ENCODE measurements at places on chromosomes 1 and 21. TPM values are rescaled to one million over a fixed set of nuclear protein-coding genes. Genes with fewer than 3 reads are reported as not detected.
A peak's percentile ranks its signal among the peaks of the same experiment; 100 is the strongest.

The CDC20 gene
- 42.6 TPM for total RNA-seq

The PYGO2 gene
- total RNA-seq, result 33.8 TPM

The CYP4Z1 gene
- not detected for total RNA-seq

DNA sequence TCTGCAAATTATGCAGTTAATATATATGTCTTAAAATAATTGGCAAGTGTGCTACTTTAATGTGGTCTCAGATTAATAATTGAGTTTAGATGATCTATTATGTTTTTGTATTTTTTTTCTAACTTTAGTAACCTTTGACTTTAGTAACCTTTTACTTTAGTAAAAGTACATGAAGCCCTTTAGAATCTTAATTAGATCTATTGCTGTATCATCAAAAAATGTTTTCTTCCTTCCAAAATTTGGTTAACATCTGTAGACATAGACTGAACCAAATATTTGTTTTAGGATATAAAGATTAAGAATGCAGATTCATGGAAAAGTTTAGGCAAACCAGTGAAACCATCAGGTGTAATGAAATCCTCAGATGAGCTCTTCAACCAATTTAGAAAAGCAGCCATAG, 25.7 kb upstream of the EPHX4 start:
- H3K4me1 ChIP-seq, result no peaks in the 10 kb centered on the region
- H3K4me3 ChIP-seq, result no peak overlapping the region
- DNase-seq, result no peak
- no peaks in the 10 kb centered on the region for H3K27me3 ChIP-seq
- no peak overlapping the region for H3K27ac ChIP-seq

The REN gene
- 0.82 TPM for total RNA-seq

The DUSP12 gene
- 17.7 TPM for total RNA-seq

DNA sequence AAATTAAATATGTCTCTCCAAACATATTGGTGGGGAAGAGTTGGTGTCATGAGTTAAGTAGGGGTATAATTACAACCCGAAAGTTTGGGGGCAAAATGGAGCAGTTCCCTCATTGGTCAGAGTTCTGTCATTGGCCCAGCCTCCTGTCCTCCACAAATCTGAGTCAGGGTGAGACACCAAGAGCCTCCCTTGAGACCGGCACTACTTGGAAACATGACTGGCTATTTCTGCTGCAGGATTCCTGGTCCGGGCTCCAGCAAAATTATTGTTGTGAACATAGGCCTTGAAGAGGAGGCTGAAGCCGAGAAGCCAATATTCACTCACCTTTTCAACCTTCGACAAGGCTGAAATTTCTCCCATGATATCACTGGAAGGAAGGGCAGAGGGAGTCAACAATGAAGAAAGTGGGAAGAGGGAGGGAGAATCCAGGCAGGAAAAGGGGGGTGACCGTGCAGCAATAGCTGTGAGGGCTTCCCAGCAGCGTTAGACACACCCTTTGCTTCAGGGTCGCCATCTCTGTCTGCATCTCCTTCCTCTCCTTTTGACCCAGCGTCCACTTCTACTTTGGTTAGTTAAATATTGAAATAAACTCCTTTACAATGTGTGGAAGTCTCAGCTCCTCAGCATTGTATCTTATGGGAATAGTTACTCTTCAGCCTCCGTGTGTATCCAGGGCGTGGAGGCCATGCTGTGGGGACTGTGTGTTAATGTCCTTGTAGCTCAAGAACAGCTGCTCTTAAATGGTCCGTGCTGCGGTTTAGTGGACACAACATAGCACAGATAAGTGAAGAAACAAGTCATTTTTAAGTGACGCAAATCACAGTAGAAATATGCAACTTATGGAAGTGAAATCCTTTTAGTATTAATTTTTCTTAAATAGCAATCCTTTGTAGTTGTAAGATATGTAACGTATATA, 307.4 kb downstream of the DISC1 start:
- peak; percentile 23 for DNase-seq
- H3K27ac ChIP-seq, result no peak overlapping the region
- no peak overlapping the region for H3K4me3 ChIP-seq
- no peaks in the 10 kb centered on the region for H3K4me1 ChIP-seq
- no peaks in the 10 kb centered on the region for H3K36me3 ChIP-seq
- H3K27me3 ChIP-seq, result no peaks in the 10 kb centered on the region

The AVPR1B gene
- 0.89 TPM for total RNA-seq

DNA sequence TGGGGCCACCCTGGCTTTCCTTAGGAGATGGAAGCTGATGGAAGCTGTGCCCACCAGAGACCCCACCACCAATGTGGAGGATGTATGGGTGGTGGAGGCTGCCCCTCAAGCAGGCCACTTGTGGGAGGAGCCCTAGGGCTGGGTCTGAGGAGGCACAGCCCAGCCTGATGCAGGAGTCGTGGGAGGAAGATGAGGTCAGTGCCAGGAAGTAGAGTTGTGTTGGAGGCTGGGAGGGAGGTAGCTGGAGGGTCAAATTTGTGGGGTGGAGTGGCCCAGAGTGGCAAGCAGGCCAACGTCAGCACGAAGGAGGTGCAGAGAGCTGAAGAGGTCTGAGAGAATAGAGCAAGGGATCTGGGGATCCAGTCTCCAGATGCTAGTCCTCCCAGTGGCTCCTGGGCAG, 119.0 kb upstream of the USP24 start:
- no peak overlapping the region for H3K4me3 ChIP-seq
- no peaks in the 10 kb centered on the region for H3K36me3 ChIP-seq
- no peaks in the 10 kb centered on the region for H3K4me1 ChIP-seq
- H3K27me3 ChIP-seq, result no peaks in the 10 kb centered on the region
- DNase-seq, result no peak

GRCh38 chr21:36235058-36235582, 78.5 kb downstream of the DOP1B start:
- no peaks in the 10 kb centered on the region for H3K4me1 ChIP-seq
- H3K36me3 ChIP-seq, result peaks cover 7% of the 10 kb centered on the region
- H3K27ac ChIP-seq, result no peak overlapping the region
- peak; percentile 28 for DNase-seq
- H3K27me3 ChIP-seq, result no peaks in the 10 kb centered on the region

DNA sequence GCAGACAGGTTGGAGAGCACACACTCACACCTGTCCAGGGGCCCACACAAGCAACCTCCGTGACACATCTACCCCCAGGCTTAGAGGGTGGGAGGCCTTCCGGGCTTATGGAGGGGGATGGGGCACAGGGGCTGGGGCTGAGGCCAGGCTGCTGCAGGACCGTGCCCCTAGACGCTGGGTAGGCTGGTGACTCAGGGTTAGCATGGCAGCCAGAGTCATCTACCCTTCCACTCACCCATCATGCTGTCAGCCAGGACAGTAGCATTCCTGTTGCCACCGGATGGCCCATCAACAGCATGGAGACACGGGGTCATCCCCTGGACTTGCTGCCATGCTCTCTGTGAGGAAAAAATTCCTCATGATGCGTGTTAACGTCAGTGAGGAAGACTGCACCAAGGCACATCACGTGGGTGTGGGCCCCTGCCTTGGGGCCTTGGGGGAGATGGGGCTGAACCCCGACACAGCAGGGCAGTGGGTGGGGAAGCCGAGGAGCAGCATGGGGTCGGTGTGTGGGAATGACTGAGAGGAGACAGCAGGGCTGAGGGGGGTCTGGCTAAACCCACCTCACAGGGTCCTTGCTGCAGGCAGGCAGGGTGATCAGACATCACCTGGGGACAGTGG, 52.8 kb downstream of the WNT9A start:
- no peak for DNase-seq
- H3K4me3 ChIP-seq, result no peak overlapping the region
- H3K36me3 ChIP-seq, result no peaks in the 10 kb centered on the region
- H3K27me3 ChIP-seq, result no peaks in the 10 kb centered on the region

The TAF12 gene
- 16.9 TPM for total RNA-seq

DNA sequence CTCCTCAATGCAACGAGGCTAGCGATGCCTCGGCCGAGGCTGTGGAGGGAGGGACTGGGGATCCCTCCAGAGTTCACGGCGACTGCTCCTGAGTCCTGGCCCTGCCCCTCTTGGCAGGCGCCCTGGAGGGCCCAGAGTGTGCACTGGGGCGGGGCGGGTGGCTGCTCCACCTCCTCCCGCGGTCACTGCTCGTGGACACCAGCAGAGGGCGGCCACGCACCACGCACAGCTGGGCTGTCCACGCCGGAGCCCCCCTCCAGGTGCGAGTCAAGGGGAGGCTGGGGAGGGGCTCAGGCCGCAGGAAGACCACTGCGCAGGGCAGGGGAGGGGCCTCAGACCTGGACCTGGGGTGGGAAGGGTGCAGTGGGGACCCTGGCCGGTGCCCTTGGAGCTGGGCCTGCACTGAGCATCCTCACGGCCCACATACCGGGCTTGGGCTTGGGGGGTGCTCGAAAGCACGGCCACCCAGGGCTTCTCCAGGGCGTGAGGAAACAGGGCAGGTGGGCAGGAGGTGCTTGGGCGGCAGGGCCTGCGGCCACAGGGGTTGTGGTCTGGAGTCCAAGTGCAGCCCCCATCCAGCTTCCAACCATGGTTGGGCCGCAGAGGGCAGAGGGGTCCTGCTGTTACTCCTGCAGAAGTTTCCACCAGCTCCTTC, 20.6 kb upstream of the TTC34 start:
- H3K27me3 ChIP-seq, result no peaks in the 10 kb centered on the region
- DNase-seq, result peak; percentile 22
- no peak overlapping the region for H3K27ac ChIP-seq
- no peaks in the 10 kb centered on the region for H3K36me3 ChIP-seq

Data from colonic mucosa (tissue), 4 donors.